ENCODE measurements at places on chromosomes 7 and 10. TPM values are rescaled to one million over a fixed set of nuclear protein-coding genes. Genes with fewer than 3 reads are reported as not detected.

- H3K27me3 ChIP-seq = peaks cover 2% of the 10 kb centered on the region
- no peaks in the 10 kb centered on the region for H3K4me1 ChIP-seq
- DNase-seq = no peak
- H3K36me3 ChIP-seq = peaks cover 5% of the 10 kb centered on the region
Measured at GRCh38 chr7:28195910-28196620, 15.5 kb upstream of the JAZF1 start.

DNA sequence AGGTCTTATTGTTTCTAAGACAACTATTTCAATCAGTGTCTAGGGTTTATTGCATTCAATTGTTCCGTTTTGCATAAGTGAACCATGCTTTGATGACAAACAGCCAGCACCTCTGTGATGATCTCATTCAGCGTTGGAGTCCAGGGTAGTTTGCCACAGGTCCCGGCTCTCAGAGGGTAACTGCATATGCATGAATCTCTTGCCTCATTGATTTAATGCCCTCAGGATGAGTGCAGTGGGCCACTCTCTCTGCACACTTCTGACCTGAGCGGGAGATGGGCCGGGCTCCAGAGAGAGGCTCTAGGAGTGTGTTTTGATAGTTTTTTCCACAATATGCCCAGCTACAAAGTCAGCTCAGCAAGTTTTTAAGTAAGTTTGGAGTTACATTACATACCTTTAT, 83.9 kb downstream of the HECW1 start:
- no peak overlapping the region for H3K27ac ChIP-seq
- H3K36me3 ChIP-seq = no peaks in the 10 kb centered on the region
- peaks cover 11% of the 10 kb centered on the region for H3K4me1 ChIP-seq
- H3K27me3 ChIP-seq = peaks cover 6% of the 10 kb centered on the region
- DNase-seq = peak; percentile 25
- H3K4me3 ChIP-seq = no peak overlapping the region

GRCh38 chr10:78437407-78437768, 403.7 kb downstream of the RPS24 start:
- no peaks in the 10 kb centered on the region for H3K36me3 ChIP-seq
- DNase-seq = no peak
- H3K4me3 ChIP-seq = no peak overlapping the region

DNA sequence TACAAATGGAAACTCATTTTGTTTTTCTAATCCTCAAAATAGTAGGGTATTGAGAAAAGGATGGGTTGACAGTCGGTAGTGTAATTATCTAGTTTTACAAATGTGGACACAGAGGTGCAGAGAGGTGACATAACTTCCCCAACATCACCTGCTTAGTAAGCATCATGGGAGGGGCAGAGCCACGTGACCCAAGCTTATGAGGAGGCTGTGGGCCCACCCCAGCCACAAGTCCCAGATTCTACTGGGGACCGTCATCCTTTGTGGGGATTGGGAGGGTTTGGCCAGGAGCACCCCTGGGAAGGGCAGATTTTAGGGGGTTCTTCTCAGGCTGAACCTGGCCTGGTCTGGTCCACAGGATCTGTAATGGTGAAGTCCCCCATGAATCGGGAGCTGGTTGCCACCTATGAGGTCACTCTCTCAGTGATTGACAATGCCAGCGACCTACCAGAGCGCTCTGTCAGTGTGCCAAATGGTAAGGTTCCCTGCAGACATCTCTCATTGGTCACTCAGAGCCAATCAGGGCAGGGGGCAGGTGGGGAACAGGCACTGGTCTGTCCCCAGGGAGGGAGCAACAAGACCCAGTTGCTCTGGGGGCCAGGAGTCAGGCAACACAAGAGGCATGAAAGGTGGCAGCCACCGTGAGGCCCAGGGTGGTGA, 23.6 kb upstream of the VSIR start:
- H3K27ac ChIP-seq = no peak overlapping the region
- H3K36me3 ChIP-seq = peaks cover 15% of the 10 kb centered on the region
- no peaks in the 10 kb centered on the region for H3K4me1 ChIP-seq
- no peak overlapping the region for H3K4me3 ChIP-seq
- no peak for DNase-seq
- peaks cover 5% of the 10 kb centered on the region for H3K27me3 ChIP-seq

DNA sequence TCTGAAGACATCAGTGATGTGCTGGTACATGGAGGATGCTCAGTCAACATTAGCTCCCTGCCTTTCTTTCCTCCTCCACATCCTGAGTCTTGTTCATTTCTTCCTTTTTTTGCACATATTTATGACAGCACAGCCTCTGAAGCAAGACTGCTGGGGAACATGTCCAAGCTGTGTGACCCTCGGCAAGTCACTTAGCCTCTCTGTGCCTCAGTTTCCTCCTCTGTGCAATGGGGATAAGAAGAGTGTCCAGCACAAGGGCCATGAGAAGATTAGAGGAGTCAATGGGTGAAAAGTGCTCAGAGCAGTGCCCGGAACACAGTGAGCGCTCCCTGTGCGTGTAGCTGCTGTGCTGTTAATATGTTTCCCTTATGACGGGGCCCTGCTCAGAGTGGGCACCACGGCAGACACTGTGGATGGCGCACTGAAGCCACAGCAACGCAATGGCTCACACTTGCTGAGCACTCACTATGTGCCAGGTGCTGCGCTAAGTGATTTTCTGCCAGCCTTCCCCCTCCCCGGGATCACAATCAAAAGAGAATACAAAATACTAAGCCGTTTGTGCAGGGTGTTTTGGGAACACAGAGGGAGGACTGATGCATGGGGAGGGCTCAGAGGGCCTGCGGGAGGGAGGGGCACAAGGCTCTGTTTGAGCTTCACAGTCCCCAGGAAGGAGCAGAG, 28.7 kb downstream of the ZCCHC24 start:
- H3K27ac ChIP-seq = no peak overlapping the region
- no peaks in the 10 kb centered on the region for H3K36me3 ChIP-seq
- H3K4me3 ChIP-seq = no peak overlapping the region
- no peak for DNase-seq
- peaks cover 3% of the 10 kb centered on the region for H3K27me3 ChIP-seq

- H3K27me3 ChIP-seq = no peaks in the 10 kb centered on the region
- DNase-seq = peak; percentile 37
- no peak overlapping the region for H3K4me3 ChIP-seq
- H3K36me3 ChIP-seq = no peaks in the 10 kb centered on the region
- peak overlapping the region; percentile 90 for H3K27ac ChIP-seq
Measured at GRCh38 chr7:118573085-118573484, 348.6 kb downstream of the ANKRD7 start.

DNA sequence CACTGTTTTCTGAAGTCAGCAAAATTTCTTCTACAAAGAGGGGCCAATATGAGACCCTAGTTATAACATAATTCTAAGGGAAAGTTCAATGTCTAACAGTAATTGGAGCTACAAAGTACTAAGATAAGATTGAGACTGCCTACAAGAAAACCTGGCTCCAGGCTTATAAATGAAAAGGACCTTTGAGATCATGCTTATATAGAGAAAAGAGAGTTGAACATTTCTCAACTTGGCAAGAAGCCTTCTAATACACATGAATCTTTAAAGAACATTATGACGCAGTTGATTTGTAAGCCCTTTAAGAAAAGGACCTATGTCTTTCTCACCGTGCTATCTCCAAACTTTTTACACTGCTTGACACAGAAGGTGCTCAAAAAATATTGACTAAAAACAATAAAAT, 87.9 kb downstream of the TPK1 start:
- H3K4me1 ChIP-seq = no peaks in the 10 kb centered on the region
- no peaks in the 10 kb centered on the region for H3K36me3 ChIP-seq
- H3K27me3 ChIP-seq = no peaks in the 10 kb centered on the region
- no peak for DNase-seq

GRCh38 chr10:16146993-16147392, 286.7 kb upstream of the MINDY3 start:
- no peaks in the 10 kb centered on the region for H3K27me3 ChIP-seq
- H3K4me3 ChIP-seq = no peak overlapping the region
- H3K27ac ChIP-seq = no peak overlapping the region

DNA sequence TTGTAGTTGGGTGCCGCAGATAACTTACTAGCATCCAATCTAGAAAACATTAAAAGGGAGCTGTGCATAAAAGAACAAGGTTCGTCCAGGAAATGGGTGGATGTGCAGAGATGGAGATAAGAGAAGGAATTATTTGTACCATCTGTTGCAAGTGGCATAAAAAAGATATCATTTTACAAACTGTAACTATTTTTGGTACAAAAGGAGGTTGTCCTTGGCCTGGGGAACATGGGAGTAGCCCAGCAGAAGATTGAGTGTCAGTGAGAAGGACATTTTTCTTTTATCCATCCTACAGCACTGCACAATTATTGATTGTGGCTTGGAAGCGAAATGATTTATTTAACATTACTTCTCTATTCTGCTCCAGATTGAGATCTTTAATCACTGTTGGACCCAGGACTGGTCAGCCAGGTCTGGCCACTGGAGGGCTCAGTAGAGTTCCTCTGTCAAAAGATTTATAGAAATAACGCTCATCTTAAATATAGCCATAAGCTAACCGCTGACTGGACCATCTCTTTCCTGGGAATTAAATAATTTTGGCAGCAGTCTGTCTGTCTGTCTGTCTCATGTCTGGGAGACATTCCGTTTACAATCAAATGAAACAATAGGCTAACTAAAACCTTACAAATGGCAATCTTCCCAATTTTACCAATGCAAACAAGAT, 254.1 kb downstream of the KIAA1217 start:
- H3K27ac ChIP-seq = peak overlapping the region; percentile 50
- no peak for DNase-seq
- peaks cover 6% of the 10 kb centered on the region for H3K27me3 ChIP-seq

The WNT16 gene
- not detected for total RNA-seq

The MBLAC1 gene
- 3.3 TPM for total RNA-seq
